ENCODE measurements at places on chromosomes 1 and 21.

GRCh38 chr1:183219616-183220009 is 33.5 kb downstream of the LAMC2 start:
- no peak for DNase-seq

DNA sequence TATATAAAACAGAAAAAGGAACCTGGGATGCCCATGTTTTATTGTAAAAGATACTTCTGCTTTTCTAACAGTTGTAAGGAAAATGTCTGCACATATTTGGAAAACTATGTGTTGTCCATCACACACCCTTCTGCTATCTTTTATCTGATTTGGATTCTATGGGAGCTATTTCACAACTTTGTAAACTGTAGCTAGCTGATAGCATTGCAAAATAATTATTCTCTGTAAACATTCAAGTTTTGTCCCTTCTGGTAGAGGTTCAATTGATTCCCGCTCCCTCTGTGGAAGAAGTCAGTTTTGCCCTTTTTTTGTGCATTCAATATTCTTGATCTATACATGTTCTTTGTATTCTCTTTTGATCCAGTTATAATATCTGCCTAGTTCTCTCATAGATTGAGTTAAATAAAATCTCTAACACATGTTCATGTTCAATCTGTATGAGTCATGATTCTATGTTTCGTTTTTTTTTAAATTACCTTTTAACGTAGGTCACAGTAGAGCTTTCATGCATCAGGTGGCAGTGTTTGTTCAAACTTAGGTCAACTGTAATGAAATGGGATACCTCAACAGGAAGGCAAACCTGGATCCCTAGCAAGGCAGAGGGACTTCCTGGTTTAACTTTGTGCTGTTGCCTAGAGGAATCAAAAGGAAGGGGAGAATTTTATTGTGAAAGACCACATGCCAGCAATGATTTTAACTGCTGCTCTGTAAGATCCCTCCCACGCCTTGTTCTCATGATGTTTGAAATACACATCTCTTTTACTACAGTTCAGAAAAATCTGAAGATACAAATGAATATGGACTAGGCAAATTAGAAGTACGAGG is 26.0 kb upstream of the BCL9 start:
- no peak for DNase-seq

GRCh38 chr1:56099766-56100265 is 479.5 kb downstream of the PLPP3 start:
- DNase-seq, result no peak

DNA sequence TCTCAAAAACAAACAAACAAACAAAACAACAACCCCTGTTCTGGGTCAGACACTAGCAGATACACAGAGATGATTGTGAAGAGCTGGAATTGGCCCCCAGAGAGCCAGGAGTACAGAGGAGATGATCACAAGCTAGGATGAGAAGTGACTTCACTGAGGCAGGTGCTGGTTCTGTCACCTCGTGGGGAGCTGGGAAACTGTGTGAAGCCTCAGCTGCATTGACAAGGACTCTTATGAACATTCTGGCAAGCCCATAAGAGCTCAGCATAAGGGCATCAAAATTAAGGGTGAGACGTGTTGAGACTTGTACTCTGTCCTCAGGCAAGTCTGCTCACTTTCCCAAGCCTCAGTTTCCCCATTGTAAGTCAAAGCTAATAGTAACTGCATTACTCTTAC is 14.7 kb upstream of the PTP4A2 start:
- no peak for DNase-seq

DNA sequence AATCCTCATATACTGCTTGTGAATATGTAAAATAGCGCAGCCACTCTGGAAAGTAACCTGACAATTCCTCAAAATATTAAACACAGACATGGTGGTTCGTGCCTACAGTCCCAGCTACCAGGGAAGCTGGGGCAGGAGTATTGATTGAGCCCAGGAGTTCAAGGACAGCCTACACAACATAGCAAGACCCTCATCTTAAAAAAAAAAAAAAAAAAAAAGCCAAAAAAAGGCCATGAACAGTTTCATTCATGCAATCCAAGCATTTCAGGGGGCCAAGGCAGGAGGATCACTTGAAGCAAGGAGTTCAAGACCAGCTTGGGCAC is 4.6 kb downstream of the USP48 start:
- DNase-seq, result no peak

DNA sequence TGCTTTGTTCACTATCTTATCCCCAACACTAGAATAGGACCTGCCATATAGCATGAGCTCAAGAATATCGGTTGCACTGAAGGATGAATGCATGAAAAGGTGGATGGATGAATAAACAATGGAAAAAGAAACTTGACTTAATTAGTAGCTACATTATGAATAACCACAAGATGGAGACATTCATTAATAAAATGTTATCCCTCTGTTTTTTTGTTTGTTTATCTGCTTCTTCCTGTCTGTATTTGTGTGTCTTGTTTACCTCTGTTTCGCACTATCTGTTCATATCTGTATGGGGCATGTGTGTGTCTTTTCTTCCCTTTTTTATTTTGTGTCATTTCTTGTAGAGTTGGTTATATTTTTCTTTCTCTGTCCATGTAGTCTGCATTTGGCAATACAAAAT is 1.1 kb upstream of the OR14I1 start:
- no peak for DNase-seq

GRCh38 chr1:178492341-178492740 is 4.4 kb downstream of the CLEC20A start:
- no peak for DNase-seq

DNA sequence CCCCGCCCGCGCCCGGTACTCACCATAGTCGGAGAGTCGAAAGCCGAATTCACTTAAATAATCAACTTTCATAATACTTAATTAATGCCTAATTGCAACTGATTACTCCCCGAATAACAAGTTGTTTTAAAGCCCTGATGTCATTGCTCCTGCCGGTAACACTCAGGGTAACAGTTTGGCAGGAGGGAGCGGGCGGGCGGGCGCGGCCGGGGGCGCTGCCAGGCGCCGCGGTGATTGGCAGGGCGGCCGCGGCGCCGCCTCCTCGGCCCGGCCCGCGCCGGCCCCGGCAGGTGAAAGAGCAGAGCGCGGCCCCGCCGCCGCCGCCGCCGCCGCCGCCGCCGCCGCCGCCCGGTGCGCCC is 102.2 kb downstream of the CASZ1 start:
- DNase-seq, result peak; percentile 44

GRCh38 chr1:204308023-204308628 is 51.6 kb downstream of the PLEKHA6 start:
- DNase-seq, result no peak

DNA sequence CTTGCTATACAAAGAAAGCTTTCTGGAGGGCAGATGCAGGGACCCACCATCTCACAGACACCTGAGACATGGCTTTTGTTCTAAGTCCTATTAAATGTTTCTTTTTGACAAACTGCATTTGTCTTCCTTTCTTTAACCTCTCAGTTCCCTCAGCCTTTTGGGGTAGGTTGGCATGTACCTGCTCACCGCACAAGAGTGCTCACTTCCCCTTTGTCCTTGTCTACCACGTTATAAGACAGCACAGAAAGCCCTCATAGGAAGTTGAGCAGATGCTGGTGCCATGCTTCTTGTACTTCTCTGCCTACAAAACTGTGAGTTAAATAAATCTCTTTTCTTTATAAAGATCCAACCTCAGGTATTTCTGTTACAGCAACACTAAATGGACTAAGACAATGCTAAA is 31.9 kb upstream of the RGS21 start:
- no peak for DNase-seq

DNA sequence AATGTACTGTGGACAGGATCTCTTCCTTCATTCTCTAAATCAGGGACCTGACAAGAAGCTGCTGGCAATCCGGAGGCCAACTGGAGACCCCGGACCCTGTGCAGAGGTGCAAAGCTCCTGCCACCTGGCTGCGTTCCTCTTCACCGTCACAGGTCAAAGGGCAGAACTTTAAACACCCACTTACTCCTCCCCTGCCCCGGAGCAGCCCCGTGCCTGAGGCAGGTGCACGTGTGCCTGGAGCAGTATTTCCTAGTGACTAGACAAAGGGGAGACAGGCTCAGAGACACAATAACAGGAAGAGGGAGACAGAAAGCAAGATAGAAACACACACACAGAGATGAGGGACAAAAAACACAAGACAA is 6.6 kb upstream of the PIGC start:
- DNase-seq, result no peak

Data from stimulated activated CD4-positive, alpha-beta T cell treated with anti-CD3 and anti-CD28 coated beads, Interleukin-1b, Interleukin-23, amount 100 ng/mL, for 1 hour (primary cell).